ENCODE measurements at places on chromosomes 3 and 15.

DNA sequence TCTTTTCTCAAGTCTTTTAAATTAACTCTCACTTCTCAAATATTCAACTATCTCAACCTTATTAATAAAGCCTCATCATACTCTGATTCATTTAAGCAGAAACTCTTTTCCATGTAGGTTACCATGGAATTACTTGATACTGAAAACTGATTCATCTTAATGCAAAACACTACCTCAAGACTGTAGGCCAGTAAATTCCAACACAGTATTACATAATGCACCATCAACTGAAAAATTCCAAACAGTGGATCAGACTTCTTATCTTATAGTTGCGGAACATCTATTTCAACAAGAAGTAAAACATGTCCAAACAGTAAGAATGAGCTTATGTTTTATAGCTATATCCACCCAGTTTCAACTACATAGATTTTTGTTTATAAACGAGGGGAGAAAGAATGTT lies 124.5 kb downstream of the PEAK1 start:
- no peak for DNase-seq

GRCh38 chr3:41688595-41689380 lies 273.1 kb downstream of the ULK4 start:
- no peak for DNase-seq

DNA sequence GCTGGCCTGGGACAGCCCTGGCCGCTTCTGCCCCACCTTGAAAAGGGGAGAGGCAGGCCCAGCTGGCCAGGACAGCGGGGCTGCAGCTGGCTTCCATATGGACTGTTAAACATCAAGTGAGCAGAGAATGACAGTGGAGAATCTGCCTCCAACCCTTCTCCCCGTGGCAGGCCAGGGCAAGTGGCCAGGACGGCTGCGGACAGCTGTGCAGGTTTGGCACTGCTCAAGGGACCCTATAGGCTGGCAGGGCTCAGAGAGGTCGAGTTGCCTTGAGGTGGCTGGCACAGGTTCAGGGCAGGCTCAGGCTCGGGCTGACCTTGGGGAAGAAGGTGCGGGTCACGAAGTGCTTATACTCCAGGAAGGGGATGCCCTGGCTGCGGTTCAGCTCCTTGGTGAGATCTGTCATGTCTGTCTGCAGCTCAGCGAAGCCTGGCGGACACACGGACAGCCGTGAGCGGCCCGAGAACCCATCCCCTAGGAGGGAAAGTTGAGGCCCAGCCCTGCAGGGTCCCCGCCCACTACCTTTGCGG lies 24.3 kb downstream of the H1-8 start:
- no peak for DNase-seq

DNA sequence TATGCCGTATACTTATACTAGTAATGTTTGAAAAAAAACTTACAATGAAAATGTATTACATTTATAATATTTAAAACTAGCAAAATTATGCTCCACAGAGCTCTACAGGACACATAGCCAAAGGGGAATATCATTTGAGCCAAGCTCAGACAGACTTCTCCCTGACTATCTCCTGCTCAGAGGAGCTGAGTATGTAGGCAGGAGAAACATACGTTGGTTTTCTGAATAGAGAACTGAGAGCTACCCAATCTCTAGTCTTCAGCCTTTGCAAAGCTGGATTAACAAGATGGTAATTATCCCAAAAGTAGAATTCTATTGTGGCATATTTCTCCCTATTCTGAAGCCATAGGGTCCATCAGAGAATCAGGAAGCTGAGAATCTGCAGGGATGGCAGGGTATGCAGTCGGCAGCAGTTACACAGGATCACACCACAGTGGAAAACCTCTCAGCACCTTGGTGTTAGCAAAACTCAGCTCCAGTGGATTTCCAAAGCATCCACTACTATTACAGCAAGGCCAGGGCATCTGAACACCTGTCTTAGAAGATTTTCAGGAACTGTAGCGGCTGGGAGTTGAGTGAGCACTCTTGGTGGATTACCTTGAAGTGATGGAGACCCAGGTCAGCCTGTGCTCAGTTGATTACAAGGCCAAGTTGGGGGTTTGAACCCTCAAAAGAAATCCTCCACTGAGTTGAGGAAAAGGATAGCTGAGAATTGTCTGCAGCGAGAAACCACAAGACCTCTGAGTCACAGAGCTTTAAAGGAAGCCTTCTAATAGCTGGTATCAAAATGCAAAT lies 30.1 kb downstream of the GPR15 start:
- no peak for DNase-seq

DNA sequence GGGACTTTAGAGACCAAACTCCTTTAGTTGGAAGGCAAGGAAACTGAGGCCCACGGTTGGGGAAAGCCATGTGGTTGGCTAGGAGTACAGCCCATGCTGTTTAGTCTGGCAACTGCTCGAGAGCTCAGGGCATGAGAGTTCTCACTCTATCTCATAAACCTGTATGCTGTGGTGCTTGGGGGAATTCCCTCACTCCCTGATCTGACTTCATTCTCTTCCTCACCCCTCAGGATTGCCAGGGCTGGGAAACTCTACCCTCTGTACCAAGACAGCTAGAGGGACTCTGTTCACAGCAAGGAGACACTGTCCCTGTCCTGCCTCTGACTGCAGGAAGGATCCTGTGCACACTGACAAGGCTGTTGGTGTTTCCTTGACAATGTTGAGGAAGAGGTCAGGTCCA lies 230.2 kb downstream of the ZNF621 start:
- no peak for DNase-seq

GRCh38 chr3:113454057-113454456 lies 12.8 kb upstream of the CFAP44 start:
- DNase-seq: no peak

GRCh38 chr3:54372232-54372631 lies 249.9 kb downstream of the CACNA2D3 start:
- DNase-seq: no peak

GRCh38 chr15:36622197-36622795 lies 42.9 kb downstream of the CDIN1 start:
- DNase-seq: no peak

- DNase-seq: no peak
Measured at GRCh38 chr3:37174532-37175126, at the start of gene LRRFIP2. TSS of gene LRRFIP2 (minus strand) at chr3:37174582. CDS start at chr3:37148983, 25,599 bp downstream.

- DNase-seq: no peak
Measured at GRCh38 chr3:141699324-141699723, 38.8 kb upstream of the RNF7 start.

GRCh38 chr3:177620073-177620472 lies 422.8 kb upstream of the TBL1XR1 start:
- no peak for DNase-seq

GRCh38 chr3:131109156-131109555 lies 82.5 kb downstream of the NEK11 start:
- DNase-seq: no peak

DNA sequence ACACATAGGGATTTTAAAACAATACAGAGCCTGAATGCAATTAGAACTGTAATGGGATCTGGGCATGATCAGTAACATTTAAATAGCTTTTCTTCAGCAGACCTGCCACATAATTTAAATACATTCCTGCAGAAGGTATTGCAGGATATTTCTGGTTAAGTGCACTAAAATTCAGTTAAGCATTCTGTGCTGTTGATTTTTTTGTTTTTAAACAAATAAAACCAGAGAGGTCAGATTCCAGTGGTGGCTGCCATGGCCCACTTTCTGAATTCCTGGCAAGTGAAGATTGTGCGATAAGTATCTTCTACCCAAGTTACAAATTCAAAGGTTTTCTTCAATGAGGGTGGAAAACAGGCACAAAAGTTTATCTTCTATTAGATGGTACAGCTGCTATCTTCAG lies 98.7 kb downstream of the RAP2B start:
- no peak for DNase-seq

DNA sequence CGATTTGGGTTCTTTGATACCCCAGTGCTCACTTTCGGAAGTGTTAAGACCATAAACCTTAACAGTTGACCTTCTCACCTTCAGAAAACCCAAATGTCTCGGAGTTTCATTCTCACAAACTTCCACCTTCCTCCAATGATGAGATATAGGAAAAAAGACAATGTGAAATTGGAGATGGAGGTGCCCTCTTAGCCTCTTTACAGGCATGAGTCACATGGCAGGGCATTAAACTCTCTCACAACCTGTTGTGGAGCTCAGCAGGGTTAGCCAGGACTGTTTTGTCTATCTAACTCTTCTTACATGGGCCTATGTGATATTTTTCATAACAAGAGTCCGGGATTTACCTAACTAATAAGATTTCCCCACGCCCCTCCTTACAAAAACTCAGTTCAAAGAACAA lies 10.7 kb downstream of the AGTR1 start:
- no peak for DNase-seq

DNA sequence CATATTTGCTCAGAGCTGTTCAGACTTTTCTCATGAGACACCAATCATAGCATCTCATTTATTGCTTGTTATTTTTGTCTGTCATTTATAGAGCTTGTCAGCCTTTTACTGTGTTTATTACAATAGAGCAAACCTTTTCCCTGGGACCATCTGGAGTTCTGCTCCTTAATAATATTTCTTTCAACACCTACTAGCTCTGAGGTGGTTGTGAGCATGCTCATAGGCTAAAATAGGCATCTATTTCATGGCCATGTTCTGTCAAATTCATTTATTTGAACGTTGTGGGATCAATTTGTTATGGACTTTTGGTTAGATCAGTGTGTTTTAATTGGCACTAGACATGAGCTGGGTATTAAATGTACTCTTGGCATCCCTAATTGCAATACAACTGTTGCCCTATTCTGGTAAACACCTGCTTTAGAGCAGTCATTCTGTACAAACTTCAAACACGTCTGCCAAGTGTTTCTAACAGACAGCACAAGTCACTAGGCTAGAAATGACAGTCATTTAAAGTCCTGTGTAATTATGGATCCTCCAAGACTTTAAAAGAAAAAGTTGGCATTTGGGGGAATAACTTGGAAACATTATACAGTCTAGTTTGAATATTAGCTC lies 766.3 kb downstream of the ZNF385D start:
- no peak for DNase-seq

GRCh38 chr3:153681057-153681456 lies 440.1 kb upstream of the ARHGEF26 start:
- no peak for DNase-seq

DNA sequence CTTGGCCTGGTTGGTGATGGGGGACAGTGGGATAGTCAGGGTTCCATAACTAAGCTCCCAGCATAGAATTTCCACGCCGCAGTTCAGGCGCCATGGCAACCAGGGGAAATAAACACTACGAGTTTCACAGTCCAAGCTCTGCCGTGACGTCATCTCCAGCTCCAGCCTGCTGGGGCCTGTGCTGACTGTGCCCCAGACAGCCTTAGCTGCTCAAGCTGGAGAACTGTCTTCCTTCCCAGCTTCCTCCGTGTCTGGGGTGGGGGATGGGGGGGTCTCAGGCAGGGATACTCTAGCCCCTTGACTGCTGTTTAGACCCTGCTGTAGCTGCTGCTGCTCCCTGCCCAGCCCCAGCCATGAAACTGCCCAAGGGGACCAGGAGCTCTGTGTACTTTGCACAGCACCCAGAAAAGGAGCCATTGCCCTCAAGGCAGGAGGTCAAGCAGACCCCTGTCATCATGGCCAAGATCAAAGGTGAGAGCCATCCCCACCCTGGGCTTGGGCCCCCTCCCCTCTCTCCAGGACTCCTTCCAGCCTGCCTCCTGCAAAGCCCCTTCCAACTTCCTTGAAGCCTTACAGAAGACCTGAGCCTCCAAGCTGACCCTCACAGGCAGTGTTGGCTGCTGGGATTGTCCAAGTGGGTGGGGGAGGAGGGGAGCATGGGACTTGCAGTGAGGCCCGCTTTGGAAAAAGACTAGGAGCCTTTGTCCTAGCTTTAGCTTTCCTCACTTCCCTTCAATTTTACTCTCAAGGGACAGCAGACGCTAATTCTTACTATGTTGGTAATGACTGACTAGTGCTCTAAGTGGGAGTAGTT lies 11.4 kb upstream of the CSPG4 start:
- no peak for DNase-seq

DNA sequence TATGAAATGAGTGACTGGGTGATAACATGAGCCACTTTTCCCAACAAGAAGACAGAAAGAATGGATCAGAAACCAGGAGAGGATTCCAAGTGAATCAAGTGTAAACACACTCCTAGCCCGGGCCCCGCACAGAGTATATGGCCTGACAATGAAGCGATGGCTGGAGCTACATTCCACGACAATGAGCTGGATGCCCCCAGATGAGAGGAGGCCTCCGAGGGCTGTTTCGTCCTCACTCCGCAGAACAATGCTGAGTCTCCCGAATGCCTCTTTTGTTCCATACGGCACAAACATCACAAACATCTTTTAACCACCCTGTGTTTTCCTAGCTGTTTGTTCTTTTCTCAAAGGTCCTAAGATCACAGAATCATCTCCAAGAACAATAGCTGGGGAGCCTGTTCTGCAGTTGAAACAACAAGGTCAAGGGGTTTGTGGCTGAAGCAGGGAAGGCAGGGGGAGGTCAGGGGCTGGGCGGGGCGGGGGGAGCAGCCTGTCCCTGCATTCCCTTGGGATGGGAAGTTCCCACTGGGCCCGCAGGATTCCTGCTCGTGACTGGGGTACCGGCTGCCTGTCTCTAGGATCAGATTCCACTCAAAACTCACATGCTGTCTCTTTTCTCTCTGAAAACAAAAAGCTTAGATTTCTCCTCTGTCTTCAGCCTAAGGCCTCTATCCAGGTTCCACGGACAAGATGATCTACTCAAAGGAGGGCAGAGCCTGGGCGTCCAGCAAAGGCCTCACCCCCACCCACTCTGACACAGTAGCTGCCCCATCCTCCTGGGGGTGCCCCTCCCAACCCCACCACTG lies 151.3 kb downstream of the XXYLT1 start:
- DNase-seq: peak; percentile 39

DNA sequence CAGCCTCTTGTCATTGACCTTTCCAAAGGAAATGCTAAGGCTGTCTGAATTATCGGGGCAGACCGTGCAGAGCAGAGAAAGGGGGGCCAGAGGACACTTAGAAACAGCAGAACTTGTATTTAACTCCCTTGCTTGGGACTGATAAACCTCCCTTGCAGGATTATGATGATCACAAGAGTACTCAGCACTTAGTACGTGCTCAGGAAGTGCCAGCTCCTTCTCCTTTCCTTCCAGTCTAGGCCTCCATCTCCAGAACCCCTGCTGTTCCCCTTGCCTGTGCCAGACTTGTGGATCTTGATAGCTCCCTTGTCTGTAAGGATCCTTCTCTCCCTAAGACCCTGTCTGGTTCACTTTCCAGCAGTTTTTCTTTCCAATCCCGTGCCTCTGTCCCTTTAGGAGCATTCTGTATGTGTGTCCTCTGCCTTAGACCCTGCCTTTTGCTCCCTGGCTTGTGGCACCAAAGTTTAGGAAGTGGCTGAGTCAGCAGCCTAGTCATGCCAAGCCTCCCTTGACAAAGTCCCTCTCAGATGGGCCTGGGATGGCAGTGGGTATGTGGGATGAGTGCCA lies 747 bp downstream of the SORD start:
- DNase-seq: no peak

GRCh38 chr3:197491923-197492664 lies 63.7 kb downstream of the BDH1 start:
- DNase-seq: no peak
